Ammon's horn (tissue), 1 donor: ENCODE measurements at places on chromosomes 5 and 9.

DNA sequence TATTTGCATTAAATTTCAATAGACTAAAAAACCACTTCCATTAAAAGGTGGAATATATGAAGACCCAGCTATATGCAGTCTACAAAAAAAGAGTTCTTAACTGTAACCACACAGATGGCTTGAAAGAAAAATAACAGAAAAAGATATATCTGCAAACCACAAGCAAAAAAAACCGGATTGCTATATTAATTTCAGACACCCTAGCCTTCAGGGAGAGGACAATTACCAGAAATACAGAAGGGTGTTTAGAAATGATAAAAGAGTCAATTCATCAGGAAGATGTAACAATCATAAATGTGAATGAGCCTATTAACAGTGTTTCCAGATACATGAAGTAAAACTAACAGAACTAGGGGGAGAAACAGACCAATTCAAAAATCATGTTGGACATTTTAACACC is 56.9 kb upstream of the SMIM23 start:
- DNase-seq, result no peak

GRCh38 chr5:172383191-172383802 is 71.0 kb downstream of the SH3PXD2B start:
- DNase-seq, result no peak

GRCh38 chr5:78587081-78587774 is 61.3 kb downstream of the LHFPL2 start:
- DNase-seq, result no peak

DNA sequence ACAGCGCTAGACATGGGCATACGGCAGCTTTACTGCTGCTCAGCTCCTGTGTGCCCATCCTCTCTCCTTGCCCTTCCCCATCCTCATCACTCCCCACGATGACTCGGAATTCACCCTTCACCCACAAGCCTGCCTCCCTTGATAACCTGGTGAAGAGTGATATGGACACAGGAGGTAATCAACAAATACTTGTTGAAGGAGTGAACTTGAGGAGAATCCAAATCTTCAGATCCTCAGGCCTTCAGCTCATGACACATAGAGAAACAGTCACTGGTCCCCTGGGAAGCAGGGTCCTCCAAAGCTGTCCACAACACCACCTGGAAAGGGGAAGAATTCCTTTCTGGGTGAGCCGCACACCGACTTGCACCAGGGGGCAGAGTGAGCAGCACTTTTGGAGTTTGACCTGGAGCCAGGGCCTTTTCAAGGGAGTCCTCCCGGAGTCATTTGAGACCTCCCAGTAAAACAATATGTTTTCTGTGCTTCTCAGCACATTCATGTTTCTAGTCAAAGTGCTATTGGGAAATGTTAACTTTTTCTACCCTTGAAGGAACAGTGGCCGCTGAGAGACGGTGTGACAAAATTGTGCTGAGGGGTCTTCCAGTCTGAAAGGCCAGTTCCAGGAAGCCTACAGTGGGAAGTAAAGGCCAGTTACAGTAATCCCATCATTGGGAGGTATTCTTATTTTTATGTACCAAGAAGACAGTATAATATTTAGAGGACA is 332.3 kb downstream of the CWC27 start:
- DNase-seq, result peak; percentile 16

DNA sequence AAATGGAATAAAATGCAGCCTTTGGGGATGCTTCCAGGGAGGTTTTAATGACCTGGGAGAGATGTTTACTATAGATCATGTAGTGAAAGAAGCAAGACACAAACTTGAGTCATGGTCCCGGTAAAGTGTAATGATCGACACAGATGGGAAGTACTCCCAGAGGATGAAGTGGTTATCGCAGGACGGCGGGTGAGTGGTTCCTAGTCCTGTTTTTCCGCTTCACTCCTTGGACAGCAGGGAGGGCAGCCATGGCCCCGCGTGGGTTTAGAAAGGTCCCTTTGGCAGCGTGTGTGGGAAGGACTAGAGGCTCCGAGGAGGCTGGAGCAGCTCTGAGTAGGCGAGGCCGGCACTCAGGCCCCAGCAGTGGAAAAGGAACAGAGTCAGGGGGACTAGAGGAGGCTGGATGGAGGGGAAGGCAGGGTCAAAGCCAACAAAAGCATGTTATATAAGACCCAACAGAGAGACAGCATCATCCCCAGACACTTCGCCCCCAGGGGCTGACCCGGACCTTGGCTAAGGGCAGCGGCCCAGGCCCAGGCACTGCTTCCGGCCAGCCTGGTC is 49.2 kb upstream of the STXBP1 start:
- DNase-seq, result no peak

DNA sequence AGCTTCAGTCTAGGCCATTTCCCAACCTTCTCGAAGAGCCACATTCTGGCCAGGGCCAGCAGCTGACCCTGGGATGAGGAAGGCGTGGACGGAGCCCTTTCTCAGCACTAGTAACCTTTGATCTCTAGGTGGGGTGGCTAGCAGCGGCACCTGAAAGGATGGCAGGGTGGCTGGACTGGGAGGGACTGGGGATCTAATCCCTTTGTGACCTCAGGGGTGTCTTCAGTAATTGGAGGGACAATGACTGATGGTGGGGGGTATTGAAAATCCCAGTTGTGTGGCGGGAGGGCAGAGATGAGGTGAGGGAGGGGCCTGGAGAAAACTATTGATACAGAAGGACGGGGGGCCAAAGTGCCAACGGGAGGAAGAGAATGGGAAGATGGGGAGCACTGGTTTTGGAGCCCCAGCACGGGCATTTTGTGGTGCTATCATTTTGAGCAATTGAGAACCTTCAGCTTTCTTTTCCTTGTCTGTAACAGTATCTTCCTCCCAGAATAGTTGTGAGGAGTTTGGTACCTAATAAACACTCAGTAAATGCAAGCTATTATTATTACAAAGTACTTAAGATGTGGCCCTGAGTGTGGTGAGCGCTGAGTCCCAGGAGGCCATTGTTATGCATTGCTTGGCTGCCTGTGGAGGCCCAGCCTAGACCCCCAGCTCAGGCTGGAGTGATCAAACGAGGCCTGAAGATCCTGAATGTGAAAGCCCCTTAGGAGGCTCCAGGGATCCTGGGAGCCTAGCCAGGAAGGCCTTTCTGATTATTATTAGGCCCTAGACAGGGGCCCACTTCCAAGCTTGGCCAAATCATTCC is 37.3 kb upstream of the UBE2D2 start:
- DNase-seq, result no peak

DNA sequence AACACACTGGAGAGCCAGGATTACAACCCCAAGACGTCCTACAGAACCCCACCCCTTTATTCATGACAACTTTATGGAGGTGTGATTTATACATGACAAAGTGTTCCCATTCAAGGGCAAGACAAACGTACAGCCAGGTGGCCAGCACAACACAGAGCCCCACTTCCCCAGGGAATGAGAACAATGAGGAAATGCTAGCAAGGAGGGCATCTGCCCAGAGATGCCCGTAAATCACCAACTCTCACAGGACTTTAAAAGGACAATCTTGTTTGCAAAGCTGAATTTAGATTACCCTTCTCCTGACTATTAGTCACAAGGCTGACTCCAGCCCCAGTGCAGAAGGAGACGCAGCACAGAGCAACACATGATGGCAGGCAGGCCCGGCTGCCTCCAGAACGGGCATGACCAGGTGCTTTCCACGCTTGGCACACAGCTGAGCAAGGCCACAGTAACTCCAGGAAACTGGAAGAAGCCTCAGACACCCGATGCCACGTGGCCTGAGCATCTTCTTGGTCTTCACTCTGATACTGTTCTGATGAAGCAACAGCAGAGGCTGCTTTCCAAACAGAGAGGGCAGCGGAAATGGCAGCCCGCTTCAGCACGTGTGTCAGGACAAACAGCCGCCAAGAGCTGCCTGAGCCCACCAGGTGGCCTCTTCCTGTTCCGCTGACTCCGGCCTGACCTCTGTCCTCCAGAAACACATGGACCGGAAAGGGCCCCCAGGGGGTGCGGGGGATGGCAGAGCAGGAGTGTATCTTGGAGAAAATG is 51.4 kb downstream of the ROR2 start:
- DNase-seq, result no peak

DNA sequence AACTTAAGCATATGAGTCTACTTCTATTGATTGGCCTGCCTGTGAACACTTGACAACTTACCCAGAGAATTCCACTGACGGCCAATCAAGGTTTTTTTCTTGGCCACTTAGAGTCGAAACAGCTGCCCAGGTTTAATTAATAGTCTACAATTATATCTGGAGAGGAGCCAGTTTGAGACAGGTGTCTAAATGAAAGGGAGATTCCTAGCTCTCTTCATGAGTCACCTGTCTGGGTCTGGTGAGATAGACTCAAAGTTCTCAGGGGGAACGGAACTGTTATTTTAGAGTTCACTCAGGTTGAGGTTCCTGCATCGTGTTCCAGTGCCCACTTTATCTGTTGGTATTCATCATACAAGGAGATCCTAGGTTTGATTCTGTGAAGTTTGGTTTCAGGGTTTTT is 111.0 kb downstream of the CD180 start:
- no peak for DNase-seq

GRCh38 chr9:88161144-88161543 is 22.9 kb upstream of the SPATA31C2 start:
- DNase-seq, result no peak

DNA sequence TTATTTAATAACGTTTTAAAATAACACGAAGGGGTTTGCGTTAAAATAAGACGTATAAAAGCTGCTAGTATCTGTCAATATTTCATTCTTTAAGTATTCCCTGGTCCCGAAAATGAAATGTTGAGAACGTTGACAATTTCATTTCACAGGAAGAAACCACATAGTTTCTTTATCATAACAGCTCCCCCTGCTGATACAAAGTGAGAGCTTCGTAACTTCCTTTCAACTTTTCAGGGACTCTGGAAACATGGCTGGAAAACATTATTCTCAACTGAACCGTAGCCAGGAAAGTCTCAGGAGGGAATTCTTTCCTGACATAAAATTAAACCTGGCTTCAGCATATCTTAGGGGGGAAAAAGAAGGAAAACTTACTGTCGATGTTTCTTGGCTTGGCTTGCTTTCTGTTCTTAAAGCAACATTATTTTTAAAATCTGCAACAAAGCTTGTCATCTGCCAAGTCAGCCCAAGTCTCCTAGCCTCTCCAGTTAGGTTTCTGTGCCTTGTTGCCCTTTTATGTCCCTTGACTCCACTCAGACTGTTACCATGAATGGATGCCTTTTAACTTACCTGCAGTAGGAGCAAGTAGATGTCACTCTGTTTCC is 122.9 kb upstream of the DAB2 start:
- DNase-seq, result peak; percentile 55

GRCh38 chr5:140346348-140347221 is at the start of gene HBEGF:
TSS of gene HBEGF (minus strand) at chr5:140346603. CDS start at chr5:140346328, 275 bp downstream.
- DNase-seq, result peak; percentile 87

- DNase-seq, result no peak
Observed at GRCh38 chr9:136512651-136513071, 29.8 kb upstream of the SEC16A start.

DNA sequence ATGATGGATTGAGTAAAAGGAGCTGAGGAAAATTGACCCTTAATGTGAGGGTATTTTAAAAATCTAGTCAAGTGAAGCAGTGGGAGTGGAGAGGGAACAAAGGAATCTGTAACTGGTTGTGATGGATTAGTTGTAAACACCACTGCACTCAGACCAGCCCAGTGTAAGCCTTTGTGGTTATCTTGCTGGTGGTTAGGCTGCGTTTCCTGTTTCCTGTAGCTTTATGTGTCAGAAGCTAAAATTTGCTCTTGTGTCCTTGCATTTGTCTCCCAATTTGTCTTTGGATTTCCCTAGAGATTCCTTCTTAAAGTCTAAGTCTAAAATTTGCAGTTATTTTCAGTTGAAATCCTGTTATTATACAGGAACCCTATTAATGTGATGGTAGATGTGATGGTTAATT is 6.3 kb downstream of the IFNA21 start:
- DNase-seq, result peak; percentile 28

- DNase-seq, result peak; percentile 29
Observed at GRCh38 chr5:87754009-87754757, 341.5 kb upstream of the CCNH start.

DNA sequence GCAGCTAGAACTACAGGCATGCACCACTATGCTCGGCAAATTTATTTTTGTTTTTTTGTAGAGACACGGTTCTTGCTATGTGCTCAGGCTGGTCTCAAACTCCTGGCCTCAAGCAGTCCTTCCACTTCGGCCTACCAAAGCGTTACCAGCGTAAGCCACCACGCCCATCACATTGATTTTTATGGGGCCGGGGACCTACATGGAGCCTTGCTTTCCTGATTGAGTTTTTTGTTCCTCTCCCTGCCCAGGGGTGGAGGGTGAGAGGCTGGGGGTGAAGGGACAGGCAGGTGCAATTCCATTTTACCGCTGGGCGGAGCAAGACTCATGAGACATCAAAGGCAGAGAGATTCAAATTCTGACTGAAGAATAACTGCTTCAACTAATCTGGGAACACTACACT is 1.9 kb downstream of the ALDH1B1 start:
- no peak for DNase-seq

GRCh38 chr5:112907166-112907631 is 14.8 kb downstream of the REEP5 start:
- DNase-seq, result peak; percentile 43
